ENCODE measurements at places on chromosomes 11 and 22.

- DNase-seq = no peak
Measured at GRCh38 chr11:71562120-71562519, 3.2 kb upstream of the KRTAP5-10 start.

DNA sequence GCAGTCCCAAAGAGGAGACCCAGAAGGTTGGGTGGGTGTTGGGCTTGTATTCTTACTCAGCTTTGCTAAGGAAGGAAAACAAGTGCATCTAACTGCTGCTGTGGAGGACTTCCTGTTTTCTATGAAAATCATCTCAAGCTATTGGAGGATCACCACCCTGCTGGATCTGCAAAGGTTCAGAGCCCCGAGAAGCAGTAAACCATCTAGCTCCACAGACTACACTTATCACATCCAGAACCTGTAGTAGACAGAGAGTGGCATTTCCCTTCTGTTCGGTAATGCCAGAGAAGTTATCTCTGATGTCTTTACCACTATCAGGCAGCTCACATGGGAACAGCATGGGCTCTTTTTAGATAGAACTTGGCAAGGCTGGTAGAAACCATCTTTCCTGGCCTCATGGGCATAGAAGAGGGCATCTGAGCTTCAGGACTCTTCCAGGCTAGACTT lies 21.7 kb downstream of the KCNJ1 start:
- DNase-seq = no peak

GRCh38 chr11:17257196-17257595 lies 19.3 kb upstream of the NUCB2 start:
- no peak for DNase-seq

GRCh38 chr11:106491751-106492150 lies 414.3 kb downstream of the AASDHPPT start:
- no peak for DNase-seq

GRCh38 chr11:63470311-63470710 lies 20.7 kb downstream of the PLAAT5 start:
- no peak for DNase-seq

DNA sequence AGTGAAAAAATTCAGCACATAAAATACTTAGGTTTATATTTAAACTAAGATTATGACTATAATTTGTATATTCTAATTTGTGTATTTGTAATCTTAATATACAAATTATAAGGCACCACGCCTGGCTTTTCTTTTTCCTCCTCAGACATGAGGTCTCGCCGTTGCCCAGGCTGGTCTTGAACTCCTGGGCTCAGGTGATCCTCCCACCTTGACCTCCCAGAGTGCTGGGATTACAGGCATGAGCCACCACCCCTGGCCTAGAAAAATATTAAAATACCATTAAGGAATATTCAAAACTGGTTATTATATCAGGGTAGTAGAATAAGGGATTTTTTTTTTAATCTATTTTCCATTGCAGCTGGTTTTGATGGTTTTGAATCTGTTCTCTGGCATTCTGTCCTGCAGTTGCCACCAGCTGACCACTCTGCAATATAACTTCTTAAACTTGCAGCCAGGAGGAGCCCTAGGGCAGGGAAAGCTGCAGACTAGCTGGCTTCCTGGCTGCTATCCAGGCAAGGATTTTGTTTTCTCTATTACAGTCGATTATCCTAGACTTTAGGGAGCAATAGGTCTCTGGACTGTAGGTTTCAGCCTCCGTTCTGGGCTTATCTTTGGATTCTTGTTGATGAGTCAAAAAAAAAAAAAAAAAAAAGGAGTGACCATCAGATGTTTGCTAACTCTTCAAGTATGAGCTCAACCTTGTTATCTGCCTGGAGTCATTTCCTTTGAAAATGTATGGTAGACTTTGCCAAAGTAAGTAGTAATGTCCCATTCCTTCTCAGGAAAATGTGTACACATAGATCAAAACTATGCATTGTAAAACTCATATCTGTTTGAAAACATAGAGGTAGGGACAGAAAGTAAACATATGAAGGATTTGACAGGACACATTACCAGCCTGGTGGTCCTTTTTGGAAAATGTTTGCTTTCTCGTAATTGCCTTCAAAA lies 13.2 kb downstream of the POLA2 start:
- DNase-seq = peak; percentile 39

DNA sequence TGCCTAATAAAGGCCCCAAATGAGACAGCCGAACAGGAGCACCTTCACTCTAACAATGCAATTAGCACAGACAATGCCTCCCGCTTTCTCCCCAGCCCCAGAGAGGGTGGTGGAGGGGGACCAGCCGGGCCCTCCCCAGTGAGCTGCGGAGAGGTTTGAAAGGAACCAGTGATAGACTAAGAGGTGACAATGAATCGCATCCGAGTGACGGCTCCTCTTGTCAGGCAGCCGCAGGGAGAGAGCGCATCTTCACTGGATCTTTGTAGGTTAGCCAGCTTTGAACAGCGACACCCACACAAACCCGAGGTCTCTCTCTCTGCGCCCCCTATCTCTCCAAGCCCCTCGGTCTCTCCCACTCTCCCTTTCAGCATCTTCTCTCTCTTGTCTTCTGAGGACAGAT lies 28.0 kb downstream of the FLRT1 start:
- DNase-seq = no peak

DNA sequence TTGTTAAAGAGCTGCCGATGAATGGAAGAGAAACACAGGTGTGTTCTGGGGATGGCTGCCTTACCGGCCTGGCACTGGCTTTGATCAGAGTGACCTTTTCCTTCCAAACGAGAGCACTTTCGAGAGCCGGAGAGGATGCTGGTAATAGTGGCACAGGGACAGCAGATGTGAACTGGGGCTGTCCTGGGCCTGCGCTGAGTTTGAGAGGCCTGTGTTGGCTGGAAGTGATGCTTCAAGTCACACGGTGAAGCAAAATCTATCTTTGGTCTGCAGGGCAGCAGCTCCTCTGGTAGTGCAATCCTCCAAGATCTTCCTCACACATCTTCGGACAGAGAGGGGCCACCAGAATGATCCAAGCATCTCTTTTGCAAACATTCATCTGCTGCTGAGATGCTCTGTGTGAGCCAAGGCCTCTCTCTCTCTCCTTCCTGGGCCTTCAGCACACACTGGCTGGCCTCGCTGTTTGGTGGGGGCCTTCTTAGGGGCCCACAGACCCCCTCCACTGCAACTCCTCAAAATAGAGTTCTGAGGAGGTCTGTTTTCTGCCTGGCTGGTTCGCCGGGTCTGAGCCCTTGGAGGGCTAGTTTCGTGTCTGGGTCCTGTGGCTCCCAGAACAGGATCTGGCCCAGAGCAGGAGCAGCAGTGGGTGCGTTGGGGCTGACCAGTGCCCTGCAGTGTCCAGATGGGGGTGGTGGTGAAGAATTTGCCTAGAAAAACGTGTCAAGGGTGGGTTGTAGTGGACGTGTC lies 6.4 kb downstream of the MPPED1 start:
- no peak for DNase-seq

Measured in NCI-H1092 treated with DMSO at 0.1 percent for 48 hours (cell line).